ENCODE measurements at places on chromosomes 1 and 21.

- no peak for DNase-seq
These were observed 29.0 kb downstream of the TRIM62 start for GRCh38 chr1:33152685-33153432.

GRCh38 chr1:186849271-186849671 lies 20.5 kb downstream of the PLA2G4A start:
- DNase-seq: no peak

DNA sequence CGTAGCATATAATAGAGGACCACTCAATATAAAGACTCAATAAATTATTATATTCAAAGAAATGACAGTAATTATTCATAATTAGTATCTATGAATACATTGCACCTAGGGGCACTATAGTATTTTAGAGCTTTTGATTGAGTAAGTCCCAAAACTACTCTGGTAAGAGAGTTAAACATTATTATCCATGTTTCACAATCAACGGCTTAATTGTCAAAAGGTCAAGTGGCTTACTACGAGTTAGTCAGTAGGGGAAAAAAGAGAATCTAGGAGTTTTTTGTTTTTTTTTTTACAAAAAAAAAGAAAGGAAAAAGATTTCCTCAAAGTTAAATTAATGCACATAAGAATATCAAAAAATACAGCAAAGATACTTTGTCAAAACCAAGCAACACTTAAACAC lies 20.4 kb upstream of the LAMC1 start:
- DNase-seq: no peak

DNA sequence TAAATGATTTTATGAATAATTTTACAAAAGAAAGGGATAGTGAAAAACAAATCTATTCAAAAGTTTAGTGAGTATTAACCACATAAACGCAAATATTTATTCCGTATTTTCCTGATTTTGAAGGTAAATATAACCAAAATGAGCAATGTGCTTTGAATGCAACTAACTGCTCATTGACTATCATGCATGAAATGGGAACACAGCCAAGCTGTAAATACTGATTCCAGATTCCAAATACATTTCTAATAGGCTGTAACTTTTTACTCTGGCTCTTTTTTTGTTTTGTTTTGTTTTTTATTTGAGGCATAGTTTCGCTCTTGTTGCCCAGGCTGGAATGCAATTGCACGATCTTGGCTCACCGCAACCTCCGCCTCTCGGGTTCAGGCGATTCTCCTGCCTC lies 41.8 kb downstream of the SELENOF start:
- DNase-seq: no peak

DNA sequence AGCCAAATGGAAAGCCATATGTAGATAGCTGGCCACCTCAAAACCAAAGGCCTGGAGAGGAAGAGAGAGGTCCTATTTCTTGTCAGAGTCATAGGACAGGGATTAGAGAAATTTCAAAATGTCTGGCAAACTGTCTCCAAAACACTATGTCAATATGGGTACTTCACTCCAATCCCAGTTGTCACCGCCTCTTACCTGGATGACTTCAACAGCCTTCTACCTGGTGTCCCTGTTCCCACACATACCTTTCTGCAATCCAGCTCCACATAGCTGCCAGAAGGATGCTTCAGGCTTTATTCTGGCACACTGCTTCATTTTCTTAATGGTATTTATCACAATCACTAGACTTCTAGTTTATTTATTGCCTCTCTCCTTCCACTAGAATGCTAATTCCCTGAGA lies 14.5 kb downstream of the PTGER3 start:
- no peak for DNase-seq

DNA sequence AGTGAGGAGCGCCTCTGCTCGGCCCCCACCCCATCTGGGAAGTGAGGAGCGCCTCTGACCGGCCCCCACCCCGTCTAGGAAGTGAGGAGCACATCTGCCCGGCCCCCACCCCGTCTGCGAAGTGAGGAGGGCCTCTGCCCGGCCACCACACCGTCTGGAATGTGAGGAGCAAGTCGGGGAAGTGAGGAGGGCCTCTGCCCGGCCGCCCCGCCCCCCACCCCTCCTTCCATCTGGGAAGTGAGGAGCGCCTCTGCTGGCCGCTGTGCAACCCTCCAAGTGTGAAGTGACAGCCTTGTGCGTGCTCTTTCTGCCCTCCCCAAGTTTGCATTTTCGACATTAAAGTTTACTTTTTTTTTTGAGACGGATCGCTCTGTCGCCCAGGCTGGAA lies 5.1 kb upstream of the ZZZ3 start:
- no peak for DNase-seq

- DNase-seq: no peak
These were observed 22.9 kb downstream of the SUSD4 start for GRCh38 chr1:223341121-223341520.

DNA sequence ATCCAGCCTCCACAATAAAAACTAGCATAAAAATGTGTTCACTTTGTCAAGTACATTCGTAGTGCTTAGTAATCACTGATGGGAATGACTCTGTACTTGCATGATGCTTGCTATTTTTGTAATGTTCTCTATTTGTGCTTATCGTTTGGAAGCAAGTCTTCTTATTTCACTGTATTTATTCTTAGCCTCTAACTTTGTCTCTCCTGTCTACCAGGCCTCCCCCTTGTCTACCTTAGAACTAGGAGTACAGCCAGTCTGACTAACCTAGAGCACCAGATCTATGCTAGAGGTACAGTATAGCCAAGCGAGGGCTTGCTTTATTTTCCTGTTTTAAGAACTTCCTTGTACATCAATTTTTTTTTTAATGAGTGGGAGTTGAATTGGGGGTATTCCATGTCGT lies 108.2 kb downstream of the VPS13D start:
- DNase-seq: no peak

GRCh38 chr1:44919400-44919799 lies 67.0 kb downstream of the EIF2B3 start:
- no peak for DNase-seq

- DNase-seq: no peak
These were observed 941 bp downstream of the ARNT start for GRCh38 chr1:150875197-150876118.

GRCh38 chr1:194084755-194085154 lies 898.3 kb upstream of the B3GALT2 start:
- no peak for DNase-seq

DNA sequence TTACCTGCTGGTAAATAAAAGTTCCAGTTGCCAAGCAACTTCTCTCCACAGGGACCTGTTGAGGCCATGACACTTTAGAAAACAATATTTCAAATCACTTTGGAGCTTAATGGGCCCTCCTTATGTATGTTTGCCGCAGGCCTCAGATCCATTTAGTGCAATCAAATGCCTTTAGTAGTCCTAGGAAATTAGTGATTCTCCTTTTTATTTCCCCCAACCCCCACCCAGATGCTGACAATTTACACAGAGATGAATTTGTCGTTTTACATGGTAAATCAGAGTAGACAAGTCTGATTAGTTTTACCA lies 83.6 kb downstream of the CLIC4 start:
- no peak for DNase-seq

DNA sequence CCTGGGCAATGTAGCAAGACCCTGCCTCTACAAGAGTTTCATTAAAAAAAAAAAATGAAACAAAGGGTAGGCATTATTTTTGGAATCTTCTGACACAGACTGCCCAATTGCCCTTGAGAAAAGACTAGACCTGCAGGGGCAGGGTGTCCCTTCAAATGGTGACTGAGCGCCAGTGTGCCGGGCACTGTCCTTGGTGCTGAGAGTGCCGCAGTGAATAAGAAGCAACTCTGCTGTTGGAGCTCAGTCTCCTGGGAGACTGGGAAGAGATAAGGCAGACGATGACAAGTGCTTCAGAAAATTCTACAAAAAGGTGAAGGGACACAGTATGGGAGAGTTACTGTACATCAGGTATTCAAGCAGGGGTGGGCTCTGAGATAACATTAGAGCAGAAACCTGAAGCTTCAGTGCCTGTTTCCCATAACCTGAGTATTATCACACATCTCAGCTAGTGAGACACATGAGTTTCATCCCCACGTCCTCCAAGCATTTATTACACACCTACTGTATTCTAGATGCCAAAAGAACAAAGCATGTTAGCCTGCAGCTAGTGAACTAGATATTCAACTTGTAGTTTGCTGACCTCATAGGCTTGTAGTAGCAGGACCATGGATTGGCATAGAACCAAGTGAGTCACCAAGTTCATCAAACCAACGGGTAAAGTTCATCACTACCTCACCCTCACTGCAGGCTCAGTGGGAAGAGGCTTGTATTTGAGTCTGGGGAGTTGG lies 18.4 kb upstream of the RPL11 start:
- DNase-seq: peak; percentile 47

- DNase-seq: no peak
These were observed 24.5 kb upstream of the GNPAT start for GRCh38 chr1:231216498-231216897.

DNA sequence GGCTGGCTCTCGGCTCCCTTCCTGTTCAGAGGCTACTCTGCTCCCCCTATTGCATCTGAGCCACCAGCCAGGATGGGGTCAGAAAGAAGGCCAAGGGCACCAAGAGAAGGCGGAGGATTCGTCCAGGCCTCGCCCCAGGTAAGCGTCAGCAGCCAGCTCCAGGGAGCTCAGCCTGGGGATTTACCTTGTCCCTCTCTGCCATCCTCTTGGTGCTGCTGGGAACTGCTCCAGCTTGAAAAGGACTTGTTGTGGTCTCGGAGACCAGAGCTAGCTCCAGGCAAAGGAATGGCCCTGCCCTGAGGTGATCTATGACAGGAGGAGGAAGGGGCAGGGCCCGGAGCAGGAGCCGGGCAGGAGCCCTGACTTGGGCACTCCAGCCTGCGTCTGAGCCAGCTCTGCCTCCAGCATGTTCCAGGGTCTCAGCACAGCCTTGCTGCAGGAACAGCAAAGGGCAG lies 113.7 kb upstream of the IFFO2 start:
- DNase-seq: no peak

GRCh38 chr1:160741612-160742348 lies 2.7 kb downstream of the SLAMF7 start:
- no peak for DNase-seq

- no peak for DNase-seq
These were observed 23.2 kb downstream of the SGIP1 start for GRCh38 chr1:66557157-66557556.

GRCh38 chr1:197339106-197340060 lies 71.3 kb downstream of the CRB1 start:
- DNase-seq: no peak

DNA sequence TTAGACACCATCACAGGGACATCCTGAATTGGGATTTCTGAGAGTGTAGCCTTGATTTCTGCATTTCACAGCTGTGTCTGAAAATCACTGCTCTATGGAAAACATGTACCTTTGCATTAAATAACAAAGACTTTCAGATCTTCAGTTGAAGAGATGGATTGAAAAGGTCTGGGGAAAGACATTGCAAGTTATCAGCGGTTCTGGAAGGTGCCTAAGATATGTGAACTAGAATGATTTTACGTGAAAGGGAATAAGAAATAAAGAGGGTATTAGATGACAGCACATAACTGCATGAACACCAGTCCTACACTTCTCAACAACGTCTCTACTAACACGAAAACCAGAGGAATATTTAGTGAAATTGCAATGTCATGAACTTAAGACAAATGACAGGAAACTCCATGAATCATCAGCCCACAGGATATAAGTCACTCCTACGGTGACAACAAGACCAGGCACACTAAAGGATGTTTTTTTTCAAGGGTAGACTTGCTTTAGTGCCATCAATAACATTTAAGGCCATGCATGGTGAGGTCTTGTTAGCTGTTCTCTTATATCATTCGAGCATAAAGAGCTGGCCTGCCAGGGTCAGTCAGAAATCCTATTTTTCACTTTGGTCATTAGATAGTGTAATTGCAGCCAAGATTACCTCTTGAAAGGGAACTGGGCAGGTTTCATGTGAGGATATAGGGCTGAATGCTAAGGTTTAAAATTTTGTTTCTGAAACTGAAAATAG lies 283.1 kb downstream of the GRIK1 start:
- DNase-seq: no peak

DNA sequence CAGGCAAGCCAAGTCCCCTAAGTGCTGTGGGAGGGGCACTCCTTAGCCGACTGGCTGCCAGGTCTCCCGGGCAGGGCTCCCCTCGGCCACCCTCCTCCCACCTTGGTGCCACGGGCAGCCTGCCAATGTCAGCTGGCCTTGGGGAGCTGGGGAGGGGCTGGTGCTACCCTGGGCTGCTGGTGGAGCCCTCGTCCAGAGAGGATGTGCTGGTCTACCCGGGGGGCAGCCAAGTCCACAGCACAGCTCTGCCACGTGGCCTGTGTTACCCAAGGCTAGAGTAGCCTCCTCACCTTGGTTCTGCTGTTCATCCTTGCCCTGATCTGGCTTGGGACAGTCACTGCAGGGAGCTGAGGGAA lies 42.9 kb downstream of the CRYAA start:
- no peak for DNase-seq

DNA sequence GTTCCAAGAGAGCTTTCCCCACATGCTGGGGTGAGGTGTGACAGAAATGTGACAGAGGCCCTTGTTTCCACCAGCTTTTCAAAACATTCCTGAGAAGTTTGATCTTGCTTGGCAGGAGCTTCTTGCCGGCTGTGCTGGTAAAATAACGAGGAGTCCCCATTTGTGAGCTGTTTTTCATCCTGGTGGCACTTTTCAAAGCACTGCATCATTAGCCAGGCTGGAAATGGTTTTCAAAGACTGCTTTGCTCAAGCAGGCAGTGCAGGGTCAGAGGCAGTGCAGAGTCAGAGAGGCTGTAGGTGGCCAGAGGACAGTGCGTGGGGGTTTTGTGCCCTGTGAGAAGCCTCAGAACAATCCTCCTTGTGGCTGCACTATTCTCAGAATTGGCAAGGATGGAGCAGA lies 75.8 kb upstream of the KCNA3 start:
- no peak for DNase-seq

DNA sequence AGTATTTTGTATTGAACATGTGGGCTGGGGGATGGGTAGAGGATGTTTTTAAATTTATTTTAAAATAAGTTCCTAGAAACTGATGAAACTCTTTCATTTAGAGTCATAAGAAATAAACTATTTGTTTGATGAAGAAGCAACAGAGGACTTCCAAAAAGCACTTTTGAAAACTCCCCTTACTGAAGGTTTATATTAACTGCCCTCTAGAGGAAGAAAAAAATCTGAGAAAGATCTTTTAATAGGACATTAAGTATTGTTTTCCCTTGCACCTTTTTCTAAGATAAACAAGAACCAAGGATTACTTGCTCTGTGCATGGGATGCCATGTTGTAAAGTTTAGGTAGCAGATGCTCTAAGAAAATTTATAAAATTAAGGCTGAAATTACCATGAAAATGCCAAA lies 14.1 kb downstream of the DISP1 start:
- DNase-seq: no peak

GRCh38 chr1:156055281-156056048 lies 883 bp downstream of the LAMTOR2 start:
- DNase-seq: no peak

- no peak for DNase-seq
These were observed 28.1 kb downstream of the ADAM30 start for GRCh38 chr1:119868176-119868575.

- DNase-seq: no peak
These were observed 382.7 kb upstream of the USP24 start for GRCh38 chr1:55597910-55598309.

- no peak for DNase-seq
These were observed 495 bp upstream of the NTRK1 start for GRCh38 chr1:156860113-156860627.

Data from T1000 (cell line).